ENCODE measurements at places on chromosomes 3 and 15.

DNA sequence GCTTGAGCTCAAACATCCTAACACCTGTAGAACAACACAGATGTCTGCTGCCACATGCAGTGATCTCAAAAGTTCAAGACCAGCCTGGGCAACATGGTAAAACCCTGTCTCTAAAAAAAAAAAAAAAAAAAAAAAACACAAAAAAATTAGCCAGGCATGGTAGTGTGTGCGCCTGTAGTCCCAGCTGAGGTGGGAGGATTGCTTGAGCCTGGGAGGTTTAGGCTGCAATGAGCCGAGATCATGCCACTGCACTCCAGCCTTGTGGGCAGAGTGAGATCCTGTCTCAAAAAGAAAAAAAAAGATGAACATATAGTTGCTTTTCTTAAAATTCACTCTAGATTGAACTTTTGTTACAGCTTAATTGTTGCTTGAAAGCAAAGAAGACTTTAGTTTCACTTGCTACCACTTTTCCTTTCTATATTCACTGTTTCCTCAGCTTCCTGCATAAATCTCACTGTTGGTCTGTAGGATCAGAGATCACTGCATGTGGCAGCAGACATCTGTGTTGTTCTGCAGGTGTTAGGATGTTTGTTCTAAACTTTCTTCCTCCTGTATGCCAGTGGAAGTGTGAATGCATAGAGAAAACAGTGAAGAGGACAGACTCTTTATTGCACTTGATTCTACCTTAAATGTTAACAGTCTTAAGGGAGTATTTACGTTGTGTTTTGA, 12.6 kb downstream of the RAB11A start:
- no peaks in the 10 kb centered on the region for H3K27me3 ChIP-seq
- no peak overlapping the region for H3K4me3 ChIP-seq
- H3K27ac ChIP-seq: no peak overlapping the region
- DNase-seq: no peak
- H3K4me1 ChIP-seq: no peaks in the 10 kb centered on the region

GRCh38 chr3:28672406-28672805, 323.8 kb upstream of the AZI2 start:
- no peak overlapping the region for H3K4me3 ChIP-seq
- no peaks in the 10 kb centered on the region for H3K27me3 ChIP-seq
- H3K4me1 ChIP-seq: peaks cover 23% of the 10 kb centered on the region
- H3K36me3 ChIP-seq: no peaks in the 10 kb centered on the region
- no peak for DNase-seq

- no peak overlapping the region for H3K4me3 ChIP-seq
- no peaks in the 10 kb centered on the region for H3K36me3 ChIP-seq
- no peaks in the 10 kb centered on the region for H3K27me3 ChIP-seq
These were observed 6.8 kb upstream of the MFSD1 start for GRCh38 chr3:158794936-158795518.

DNA sequence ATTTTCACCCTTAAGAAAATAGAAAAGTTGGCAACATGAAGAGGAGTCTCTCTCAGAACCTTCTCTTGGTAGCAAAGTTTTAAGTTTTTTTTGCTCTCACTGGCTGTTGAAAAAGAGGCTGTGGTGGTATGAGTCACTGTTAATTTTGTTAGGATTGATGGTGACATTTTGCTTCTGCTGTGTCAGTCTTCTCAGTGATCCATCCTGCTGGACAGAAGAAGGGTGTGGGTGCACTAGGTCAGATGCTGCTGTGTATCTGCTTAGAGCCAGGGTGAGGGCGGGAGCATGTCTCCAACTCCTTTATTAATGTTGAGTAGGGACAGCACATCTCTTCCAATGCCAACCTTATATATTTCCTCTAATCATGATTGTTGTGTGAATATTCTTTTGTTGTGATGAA, 369.5 kb downstream of the FEZF2 start:
- no peak overlapping the region for H3K27ac ChIP-seq
- no peaks in the 10 kb centered on the region for H3K27me3 ChIP-seq
- H3K4me3 ChIP-seq: no peak overlapping the region
- H3K36me3 ChIP-seq: no peaks in the 10 kb centered on the region
- peaks cover 3% of the 10 kb centered on the region for H3K4me1 ChIP-seq

GRCh38 chr3:133608388-133608787, 34.9 kb downstream of the CDV3 start:
- no peaks in the 10 kb centered on the region for H3K4me1 ChIP-seq
- no peak overlapping the region for H3K4me3 ChIP-seq
- no peak overlapping the region for H3K27ac ChIP-seq
- peaks cover 58% of the 10 kb centered on the region for H3K36me3 ChIP-seq
- H3K27me3 ChIP-seq: no peaks in the 10 kb centered on the region
- no peak for DNase-seq

GRCh38 chr3:134198414-134198813, 52.2 kb downstream of the RYK start:
- H3K36me3 ChIP-seq: peaks cover 54% of the 10 kb centered on the region
- H3K27me3 ChIP-seq: no peaks in the 10 kb centered on the region
- no peak overlapping the region for H3K4me3 ChIP-seq
- H3K27ac ChIP-seq: no peak overlapping the region

- no peak overlapping the region for H3K4me3 ChIP-seq
- H3K27me3 ChIP-seq: no peaks in the 10 kb centered on the region
- peaks cover 58% of the 10 kb centered on the region for H3K4me1 ChIP-seq
- DNase-seq: no peak
These were observed 25.1 kb downstream of the LRRFIP2 start for GRCh38 chr3:37149257-37149656.

- peaks cover 9% of the 10 kb centered on the region for H3K27me3 ChIP-seq
- no peak for DNase-seq
- no peaks in the 10 kb centered on the region for H3K4me1 ChIP-seq
- no peak overlapping the region for H3K27ac ChIP-seq
- H3K36me3 ChIP-seq: no peaks in the 10 kb centered on the region
These were observed 93.1 kb upstream of the KBTBD8 start for GRCh38 chr3:66904831-66905493.

DNA sequence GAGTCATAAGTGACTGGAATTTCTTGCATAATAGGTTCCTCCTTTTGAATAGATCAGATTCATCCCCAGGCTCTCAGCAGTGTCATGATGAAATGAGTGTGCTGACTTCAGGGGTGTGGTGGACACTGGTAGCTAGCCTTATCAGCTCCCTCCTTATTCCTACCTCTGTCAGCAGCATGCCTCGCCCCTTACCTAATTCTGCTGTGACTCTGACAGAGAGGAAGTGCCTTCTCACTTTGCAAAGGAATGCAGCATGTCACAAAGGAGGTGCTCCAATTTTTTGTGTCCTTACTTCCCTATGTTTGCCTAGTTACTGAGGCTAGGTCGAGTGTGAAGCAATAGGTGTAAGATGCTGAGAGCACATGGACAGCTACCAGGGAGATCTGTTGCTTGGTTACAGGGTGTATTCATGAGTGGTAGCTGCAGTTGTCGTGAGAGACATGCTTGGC, 90.6 kb downstream of the TNFAIP8L3 start:
- H3K4me1 ChIP-seq: no peaks in the 10 kb centered on the region
- H3K27ac ChIP-seq: no peak overlapping the region
- DNase-seq: no peak
- H3K27me3 ChIP-seq: no peaks in the 10 kb centered on the region
- peaks cover 69% of the 10 kb centered on the region for H3K36me3 ChIP-seq
